ENCODE measurements at places on chromosomes 1 and 21.
A peak's percentile ranks its signal among the peaks of the same experiment; 100 is the strongest.

- DNase-seq = no peak
Observed at GRCh38 chr1:223231011-223231572, 88.0 kb upstream of the TLR5 start.

- no peak for DNase-seq
Observed at GRCh38 chr1:186943891-186944686, 115.3 kb downstream of the PLA2G4A start.

- peak; percentile 71 for DNase-seq
Observed at GRCh38 chr1:205777994-205778393, 2.7 kb upstream of the RAB29 start.

- DNase-seq = no peak
Observed at GRCh38 chr1:67853704-67854103, 20.4 kb upstream of the GNG12 start.

- no peak for DNase-seq
Observed at GRCh38 chr21:40563900-40564299, 283.1 kb downstream of the DSCAM start.

DNA sequence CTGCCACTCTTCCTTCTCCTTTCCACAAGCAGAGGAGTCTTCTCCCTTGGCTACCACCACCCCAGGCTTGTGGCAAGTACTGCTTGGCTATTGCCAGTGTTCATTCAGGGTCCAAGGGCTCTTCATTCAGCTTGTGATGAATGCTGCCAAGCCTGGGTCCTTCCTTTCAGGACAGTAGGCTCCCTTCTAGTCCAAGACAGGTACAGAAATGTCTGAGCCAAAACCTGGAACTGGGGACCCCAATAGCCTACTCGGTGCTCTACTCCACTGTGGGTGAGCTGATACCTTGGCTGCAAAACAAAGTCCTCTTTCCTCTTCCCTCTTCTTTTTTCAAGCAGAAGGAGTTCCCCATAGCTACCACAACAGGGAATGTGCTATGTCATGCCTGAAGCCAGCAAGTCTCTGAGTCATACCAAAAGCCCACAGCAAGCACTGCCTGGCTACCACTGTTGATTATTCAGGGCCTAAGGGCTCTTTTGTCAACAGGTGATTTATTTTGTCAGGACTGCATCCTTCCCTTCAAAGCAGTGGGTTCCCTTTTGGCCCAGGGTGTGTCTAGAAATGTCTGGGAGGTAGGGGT is 268.9 kb downstream of the HHAT start:
- DNase-seq = peak; percentile 16

DNA sequence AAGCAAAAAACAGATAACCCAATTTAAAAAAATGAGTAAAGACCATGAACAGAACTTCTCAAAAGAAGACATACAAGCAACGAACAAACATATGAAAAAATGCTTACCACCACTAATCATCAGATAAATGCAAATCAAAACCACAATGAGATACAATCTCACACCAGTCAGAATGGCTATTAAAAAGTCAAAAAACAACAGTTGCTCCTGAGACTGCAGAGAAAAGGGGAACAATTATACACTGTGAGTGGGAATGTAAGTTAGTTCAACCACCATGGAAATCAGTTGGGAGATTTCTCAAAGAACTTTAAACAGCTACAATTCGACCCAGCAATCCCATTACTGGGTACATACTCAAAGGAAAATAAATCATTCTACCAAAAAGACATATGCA is 131.6 kb downstream of the PTGER3 start:
- no peak for DNase-seq

DNA sequence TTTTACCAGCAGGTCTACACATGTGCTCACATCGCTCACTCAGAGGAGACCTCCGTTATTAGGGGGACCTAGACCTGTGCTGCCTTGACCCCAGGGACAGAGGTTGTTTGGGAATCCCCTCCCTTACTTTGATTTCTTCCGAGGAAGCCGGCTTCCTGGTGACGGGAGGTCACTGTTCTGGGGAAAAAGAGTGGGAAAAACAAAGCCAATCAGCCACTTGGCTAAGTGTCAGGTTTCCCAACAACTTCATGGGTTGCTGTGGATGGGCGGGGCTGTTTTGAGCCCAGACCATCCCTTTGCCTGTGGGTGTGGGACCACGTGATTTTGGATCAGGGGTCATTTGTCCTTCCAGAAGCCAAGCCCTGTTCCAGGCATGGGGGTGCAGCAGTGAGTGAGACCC is 7.1 kb upstream of the KCNAB2 start:
- no peak for DNase-seq

Measured in AML-193 (cell line).